Right ventricle myocardium inferior (tissue), 1 donor: ENCODE measurements at places on chromosomes 13 and 19. TPM values are rescaled to one million over a fixed set of nuclear protein-coding genes. Genes with fewer than 3 reads are reported as not detected.

The IFNL1 gene
- total RNA-seq, result not detected

The SELENOV gene
- total RNA-seq, result not detected

The SH2D3A gene
- total RNA-seq, result not detected

The ACP5 gene
- 2.3 TPM for total RNA-seq

The PTH2 gene
- not detected for total RNA-seq
